ENCODE measurements at places on chromosomes 16 and 17.

- DNase-seq = no peak
Measured at GRCh38 chr16:68608330-68608729, 36.8 kb upstream of the CDH3 start.

- DNase-seq = peak; percentile 89
Measured at GRCh38 chr17:40314584-40314956, 5.6 kb downstream of the RARA start.

GRCh38 chr16:69319381-69319780 lies 8.2 kb downstream of the VPS4A start:
- DNase-seq = no peak

DNA sequence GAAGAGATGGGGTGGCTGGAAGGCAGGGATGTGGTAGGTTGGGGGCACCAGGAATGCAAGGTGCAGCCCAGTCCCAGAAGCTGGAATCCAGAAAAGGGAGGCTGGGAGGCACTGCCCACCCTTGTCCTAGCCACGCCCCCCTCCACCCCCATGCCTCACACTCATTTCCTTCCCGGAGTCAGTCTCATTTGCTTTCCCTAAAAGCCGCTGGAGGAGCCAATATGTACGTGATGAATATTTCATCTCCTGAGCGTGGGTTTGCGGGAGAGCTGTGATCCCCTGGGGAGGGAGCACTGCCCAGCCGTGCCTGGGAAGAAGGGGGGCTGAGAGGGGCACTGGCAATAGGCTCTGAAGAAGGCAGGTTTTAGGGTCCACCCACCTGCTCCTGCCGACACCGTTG lies 124.5 kb upstream of the LHX1 start:
- no peak for DNase-seq

DNA sequence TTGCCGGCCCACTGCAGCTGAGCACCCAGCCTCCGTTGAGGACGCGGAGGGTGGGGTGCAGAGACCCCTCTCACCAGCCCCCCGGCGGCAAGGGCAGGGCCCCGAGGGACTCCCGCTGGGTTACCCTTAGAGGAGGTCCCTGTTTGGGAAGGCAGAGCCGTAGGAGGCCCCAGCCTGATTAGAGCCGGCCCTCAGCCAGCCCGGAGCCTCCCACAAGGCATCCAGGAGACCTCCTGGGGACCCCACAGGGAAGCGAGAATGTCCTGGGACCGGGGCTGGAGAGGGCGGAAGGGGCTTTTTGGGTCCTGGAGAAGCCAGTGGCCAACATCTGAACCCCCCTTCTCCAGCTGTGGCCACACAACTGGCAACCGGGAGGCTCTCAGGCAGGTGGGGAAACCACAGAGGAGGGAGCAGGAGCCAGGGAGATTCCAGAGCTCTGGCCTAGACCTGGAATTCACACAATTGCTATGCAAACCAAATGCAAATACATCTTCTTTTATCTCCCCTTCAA lies 21.7 kb upstream of the SP6 start:
- DNase-seq = no peak

DNA sequence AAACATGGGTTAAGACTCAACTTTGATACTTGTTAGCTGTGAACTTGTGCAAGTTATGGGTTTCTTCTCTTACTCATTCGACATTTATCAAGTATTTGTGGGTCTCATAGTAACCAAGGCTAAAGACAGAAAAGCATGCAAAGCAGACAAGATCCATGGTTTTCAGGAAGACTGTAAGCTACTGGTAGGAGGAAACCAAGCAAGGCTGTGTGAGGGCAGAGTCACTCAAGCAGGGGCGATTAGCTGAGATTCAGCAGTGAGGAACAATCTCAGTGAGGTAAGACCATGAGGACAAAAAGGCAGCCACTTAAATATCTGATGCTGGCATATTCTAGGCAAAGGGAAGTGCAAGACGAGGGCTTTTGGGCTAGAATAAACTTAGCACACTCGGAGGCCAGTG lies 29.5 kb downstream of the MBTD1 start:
- no peak for DNase-seq

DNA sequence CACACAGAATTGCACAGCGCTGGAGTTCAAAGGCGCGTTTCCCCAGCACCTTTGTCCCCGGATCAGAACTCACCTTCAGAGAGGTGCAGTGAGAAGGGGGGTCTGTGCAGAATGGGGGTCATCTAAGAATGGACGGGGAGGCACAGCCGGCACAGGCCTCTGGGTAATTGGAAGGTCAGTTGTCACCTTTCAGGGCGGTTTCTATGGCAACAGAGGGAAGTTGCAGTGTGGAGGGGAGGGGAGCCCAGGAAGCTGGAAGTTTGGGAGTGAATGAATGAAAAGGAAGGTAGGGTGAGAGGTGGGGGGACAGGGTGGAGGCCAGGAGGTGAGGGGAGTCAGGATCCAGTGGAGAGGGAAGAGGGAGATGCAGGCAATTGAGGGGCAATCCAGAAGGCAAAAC lies 12.4 kb upstream of the KCNG4 start:
- DNase-seq = no peak

GRCh38 chr17:55925440-55925839 lies 174.6 kb downstream of the PCTP start:
- DNase-seq = no peak

DNA sequence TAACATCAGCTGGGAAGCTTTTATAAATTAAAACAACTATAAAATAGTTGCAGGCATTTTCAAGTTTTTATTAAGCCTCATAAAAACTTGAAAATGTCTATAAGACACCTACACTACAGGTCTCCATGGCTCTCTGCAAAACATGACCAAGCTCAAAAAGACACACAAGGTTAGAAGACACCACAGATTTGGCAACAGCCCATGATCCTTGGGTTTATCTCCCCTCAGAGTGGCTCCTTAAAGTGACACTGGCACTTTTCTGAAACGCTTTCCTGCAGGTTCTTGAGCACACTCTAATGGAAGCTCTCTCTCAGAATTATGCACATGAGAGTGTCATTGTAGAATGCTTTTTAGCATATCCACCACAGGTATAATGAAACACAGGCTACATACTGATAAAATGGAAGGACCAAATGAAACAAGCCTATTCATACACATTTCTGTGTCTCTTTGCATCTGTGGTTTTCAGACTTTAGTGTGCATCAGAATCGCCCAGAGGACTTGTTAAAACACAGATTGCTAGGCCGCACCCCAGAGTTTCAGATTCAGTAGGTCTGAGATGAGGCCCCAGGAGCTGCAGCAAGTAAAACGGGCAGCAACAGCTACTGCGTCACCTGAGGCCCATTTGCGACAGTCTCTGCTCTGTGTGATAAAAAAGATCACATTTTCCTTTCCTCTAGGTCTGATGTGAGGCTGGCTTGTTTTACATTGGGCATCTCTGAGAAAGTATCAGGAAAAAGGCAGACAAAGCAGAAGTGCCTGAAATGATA lies 75.0 kb upstream of the WSB1 start:
- peak; percentile 28 for DNase-seq

DNA sequence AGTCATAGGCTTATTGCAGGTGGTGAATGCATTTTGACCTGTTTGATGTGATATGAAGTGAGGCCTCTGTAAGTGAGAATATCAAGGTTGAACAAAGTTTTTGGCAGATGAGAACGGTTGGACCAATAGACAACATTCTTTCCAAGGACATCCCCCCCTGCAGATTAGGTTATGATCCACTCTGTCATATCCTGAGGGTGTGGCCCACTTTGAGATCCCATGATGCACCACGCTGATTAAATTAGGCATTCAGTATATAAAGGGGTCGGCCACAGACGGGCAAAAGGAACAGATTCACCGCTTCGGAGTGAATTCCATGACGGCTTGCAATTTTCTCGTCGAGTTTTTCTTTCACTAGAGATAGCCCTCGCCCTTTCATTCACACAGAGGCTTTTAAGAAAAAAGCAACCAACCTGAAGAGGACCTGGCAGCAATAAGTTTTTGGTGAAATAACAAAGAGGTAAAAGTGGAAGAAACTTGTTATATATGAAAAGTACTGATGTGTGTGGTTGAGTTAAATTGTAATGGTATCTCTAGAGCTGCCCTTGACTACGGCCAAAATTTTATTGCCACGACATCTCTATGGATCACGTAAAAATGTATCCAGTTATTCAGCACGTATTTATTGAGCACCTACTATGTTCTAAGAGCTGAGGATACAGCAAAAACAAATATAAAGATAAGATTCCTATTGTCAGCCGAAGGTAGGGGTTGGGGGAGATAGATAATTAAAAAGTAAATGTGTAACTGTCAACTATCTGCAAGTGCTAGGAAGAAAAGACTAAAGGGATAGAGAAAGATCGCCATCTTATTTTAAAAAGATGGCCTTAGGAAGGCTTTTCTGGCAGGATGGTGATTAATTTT lies 1.7 kb upstream of the RBBP6 start:
- DNase-seq = no peak

- DNase-seq = no peak
Measured at GRCh38 chr17:68161644-68162428, 86.0 kb upstream of the AMZ2 start.
